Amygdala (tissue), 56 donors: ENCODE measurements at places on chromosomes 4 and X.

- no peak for DNase-seq
Observed at GRCh38 chr4:53633608-53634007, 42.3 kb upstream of the LNX1 start.

DNA sequence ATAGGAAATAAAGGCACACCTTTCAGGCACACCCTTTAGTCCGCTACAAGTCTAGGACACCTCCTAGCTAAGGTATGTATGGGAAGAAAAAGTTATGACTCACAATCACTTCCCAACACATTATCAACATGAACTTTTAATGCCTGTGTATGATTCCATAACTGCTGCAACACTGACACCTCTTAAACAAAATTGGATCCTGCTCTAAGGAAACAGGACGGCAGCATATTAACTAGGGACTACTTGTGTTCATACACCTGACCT lies 2.4 kb upstream of the PPP3CA start:
- no peak for DNase-seq

DNA sequence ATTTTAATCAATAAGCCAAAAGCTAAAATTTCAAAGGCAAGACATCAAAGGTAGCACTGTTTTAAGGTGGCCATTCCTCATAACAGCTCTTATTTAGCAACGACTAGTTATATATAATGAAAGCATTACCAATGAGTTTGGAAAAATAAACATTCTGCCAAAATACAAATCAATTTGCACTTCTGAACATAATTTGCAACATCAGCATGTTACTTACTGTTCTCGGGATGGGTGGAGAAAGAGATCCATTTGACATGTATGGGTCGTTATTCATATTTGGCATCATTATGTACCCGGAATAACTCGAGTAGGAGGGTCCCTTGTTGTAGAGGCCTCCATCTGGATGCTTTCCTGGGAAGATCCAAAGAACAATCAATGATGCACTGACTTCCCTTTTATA lies 5.4 kb downstream of the LEF1 start:
- no peak for DNase-seq

GRCh38 chr4:61437923-61438322 lies 237.8 kb downstream of the ADGRL3 start:
- DNase-seq: no peak

GRCh38 chr4:45453258-45453853 lies 670.5 kb downstream of the GABRG1 start:
- no peak for DNase-seq

GRCh38 chrX:11787564-11787963 lies 29.5 kb downstream of the MSL3 start:
- DNase-seq: peak; percentile 76

DNA sequence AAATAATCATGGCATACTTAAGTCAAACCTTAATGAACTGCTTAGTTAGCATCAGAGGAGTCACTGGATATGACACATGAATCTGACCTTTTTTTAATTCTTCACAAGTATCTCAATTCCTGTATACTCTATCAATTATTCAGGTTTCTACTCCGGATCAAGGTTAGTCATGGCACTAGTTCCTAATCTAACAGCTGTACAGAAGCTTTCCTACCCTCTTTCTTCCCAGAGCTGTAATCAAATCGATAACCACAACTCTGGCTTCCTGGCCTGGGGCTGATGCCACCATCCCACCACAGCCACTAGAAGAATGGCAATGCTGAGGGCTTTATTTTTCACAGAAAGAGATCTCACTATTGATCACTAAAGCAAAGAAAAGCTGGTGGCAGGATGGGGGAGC lies 718.5 kb downstream of the SMARCA1 start:
- no peak for DNase-seq

DNA sequence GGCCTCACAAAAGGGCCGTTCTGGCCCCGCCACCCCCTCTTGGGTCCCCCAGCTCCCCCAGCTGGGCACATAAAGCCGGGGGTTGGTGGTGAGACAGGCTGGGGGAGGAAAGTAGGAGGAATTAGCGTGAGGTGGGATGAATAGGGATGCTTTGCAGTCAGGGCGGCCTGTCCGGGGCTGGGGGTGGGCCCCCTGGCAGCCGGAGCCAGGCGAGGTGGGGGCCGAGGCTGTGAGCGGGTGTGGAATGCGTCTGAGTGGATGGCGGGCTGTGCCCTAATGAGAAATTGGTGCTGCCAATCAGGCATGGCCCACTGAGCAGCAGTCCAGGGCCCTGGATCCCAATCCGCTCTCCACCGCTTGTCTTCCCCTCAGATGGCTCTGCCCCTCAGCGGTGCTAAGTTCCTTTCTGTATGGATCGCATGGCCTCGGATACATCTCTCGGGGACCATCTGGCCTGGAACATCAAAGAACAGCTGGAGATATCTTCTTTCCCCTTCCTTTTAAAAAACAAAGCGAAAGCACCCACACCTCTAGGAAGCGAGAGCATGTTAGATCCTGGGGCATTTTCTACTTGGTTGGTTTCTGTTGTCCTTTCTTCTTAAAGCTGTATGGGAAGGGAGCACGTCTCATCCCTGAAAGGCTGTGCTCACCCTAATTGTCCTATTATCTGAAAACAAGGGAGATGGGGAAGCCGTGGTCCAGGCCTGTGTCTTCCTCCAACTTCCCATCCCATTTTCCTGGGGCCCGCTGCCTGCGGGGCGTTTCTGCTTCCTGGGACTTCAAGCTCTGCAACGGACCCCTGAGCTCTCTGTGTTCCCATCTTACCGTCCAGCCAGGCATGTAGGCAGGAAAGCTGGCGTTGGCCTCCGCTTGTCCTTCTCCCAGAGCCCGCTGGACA lies 106.9 kb downstream of the SORCS2 start:
- no peak for DNase-seq

- DNase-seq: no peak
Observed at GRCh38 chrX:23344238-23344903, 9.7 kb downstream of the PTCHD1 start.

DNA sequence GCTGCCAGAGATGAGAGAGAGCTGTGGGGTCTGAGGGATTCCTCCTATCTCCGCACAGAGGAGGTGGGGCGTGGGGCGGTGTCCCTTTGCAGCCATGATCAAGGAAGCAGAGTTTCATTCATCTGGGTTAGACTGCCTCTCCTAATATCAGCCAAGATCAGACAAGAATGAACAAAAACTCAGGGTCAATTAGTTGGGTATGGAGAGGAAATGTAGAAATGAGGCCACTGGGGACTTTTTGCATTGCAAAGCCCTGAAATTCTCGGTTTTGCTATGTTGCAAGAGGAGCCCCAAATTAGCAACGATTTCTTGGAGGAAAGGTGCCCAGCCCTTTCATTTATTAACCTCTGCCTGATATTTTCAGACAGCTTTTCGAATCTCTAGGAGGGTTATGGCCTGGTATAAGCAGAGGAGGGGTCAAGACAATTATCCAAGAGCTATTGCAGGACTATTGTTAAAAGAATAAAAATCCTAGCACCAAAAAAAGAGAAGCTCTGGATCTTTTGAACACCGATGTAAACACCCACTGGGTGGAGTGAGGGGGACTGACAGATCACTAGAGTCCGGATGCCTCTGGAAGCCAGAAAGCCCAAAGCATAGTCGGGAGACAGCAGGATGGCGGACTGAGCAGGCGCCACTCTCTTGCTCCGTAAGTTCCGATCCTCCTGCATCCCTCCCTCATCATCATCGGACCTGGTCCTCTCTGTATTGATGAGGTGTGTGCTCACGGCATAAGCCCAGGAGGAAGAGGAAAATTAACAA lies 34.4 kb upstream of the ACSL1 start:
- DNase-seq: no peak
